Activated CD4-positive, alpha-beta T cell treated with anti-CD3 and anti-CD28 coated beads, Interleukin-2, amount 50 U/mL, for 4 hours (primary cell): ENCODE measurements at places on chromosomes 12 and 14.

DNA sequence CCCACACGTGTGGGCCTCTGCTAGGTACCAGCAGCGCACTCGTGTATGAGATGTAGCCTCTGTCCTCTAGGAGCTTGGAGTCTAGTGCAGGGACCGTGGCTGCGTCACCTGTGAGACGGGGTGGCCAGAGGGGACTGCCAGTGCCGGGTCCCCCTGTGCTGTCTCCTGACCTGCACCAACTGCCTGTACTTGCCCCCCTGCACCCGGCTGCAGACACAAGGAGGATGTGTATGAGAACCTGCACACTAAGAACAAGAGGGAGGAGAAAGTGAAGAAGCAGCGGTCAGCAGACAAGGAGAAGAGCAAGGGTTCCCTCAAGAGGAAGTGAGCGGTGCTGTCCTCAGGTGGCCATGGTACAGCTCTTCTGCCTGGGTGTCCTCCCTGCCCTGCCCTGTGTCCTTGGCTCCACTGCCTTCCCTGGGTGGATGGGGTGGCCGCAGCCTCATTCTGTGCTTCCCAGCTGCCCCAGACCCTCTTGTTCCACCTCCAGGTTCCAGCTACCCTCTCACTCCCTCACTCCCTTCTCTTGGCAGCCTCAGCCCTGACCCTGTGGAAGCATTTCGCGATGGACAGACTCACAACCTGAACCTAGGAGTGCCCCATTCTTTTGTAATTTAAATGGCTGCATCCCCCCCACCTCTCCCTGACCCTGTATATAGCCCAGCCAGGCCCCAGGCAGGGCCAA lies 9.6 kb downstream of the PTPN6 start:
- DNase-seq = no peak

DNA sequence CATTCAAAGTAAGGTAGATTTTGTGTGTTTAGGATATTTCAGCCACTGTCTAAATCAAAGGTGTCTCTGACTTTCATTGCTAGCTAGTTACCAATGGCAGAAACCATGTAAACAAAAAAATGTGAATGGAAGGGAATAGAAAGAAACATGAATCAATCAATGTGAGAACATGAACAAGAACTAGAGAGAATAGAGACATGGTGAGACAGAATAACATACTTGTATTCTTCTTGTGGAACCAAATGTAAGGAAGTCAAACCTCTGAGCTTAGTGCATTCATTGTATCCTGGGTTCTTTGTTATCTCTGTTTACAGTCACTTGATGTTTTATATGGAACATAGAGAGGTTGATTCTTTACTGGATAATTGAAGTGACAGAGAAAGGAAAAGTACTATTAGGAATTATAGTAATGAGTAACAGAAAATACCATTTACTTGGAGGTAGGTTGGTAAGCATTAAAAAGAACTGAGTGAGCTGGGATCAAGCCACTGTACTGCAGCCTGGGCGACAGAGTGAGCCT lies 2.6 kb upstream of the WNK1 start:
- DNase-seq = no peak

DNA sequence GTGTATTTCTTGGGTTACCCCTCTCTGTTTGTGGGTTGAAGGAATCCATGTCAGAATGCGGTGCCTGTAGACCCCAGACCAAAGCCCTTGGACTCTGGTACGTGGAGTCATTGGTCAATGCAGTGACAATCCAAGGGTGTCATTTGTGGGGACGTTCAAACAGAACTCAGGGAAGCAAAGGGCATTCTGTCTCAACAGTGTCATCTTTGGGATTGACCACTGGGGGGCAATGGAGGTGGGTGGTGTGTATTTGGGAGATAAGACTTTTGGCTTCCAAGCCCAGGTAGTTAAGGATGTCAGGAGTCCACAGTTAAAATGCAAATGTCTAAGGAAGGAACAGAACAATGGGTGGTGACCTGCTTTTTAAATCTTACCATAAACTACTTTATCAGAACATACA lies 54.6 kb upstream of the CCDC175 start:
- DNase-seq = no peak

GRCh38 chr14:71117839-71118743 lies 210.8 kb downstream of the PCNX1 start:
- DNase-seq = no peak

GRCh38 chr14:24329736-24330135 lies 5.1 kb downstream of the ADCY4 start:
- peak; percentile 27 for DNase-seq

DNA sequence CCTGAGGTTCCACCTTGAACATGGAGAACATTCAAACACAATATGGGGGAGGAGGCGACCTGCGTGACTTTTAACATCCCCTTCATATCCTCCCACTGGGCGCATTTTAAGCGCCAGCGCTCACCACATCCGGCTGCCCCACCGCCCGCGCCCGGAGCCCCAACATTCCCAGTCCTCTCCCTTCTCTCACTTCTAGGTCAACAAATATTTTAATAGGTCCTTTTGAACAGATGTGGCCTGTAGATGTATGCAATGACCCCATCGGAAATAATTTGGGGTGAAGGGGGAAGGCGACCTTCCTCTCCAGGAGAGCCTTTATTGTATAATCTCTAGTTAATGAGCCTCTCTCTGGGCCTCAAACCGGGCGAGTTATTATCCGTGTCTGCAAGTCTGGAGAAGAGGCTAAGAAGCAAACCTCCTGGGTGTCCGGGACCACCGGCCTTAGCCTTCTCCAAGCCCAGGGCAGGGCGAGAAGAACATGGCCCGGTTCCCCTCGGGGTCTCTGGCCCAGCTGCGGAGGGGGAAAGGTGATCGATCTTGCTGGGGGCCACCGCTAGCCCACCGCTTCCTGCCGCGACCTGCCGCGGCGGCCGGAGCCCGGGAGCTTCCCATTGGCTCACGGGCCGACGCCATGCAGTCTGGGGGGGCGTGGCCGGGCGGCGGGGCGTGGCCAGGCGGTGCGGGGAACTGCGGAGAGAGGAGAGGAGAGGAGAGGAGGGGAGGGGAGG lies 83.2 kb upstream of the HMGA2 start:
- DNase-seq = peak; percentile 43

DNA sequence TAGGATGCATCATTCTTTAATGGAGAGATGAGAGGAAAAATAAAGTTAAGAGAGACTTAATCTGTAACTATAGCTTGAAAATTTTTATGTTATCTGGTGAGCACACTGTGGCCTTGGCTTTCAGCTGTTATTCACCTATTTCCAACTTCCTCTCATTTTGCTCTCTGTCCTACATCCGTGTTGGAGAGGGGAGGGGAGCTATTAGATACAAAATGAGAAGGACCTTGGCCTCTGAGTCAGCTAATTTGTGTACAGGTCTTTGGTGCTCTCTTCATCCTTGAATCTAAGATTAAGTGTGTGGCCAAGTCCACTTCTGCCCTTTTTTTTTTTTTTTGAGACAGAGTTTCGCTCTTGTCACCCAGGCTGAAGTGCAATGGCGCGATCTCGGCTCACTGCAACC lies 887 bp upstream of the APOBEC1 start:
- no peak for DNase-seq

GRCh38 chr12:52790427-52791270 lies 5.3 kb downstream of the KRT3 start:
- DNase-seq = no peak

GRCh38 chr12:16789204-16789790 lies 183.3 kb upstream of the LMO3 start:
- DNase-seq = no peak

DNA sequence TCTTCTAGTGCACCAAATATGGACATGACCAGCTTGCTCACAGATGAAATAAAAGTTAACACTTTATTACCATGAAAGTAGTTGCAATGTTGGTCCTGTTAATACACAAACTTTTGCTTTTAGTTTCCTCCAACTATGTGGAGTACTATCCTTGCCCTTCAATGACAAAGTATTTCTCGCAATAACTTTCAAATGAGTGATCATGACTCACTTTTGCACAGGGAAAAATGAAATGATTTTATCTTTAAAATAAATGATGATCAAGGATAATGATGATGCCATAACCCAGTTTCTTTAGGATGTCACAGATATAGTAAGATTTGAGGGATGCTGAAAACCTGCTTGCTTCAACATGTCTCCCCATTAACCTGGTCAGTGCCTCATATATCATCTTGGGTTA lies 254.0 kb upstream of the KITLG start:
- DNase-seq = no peak

DNA sequence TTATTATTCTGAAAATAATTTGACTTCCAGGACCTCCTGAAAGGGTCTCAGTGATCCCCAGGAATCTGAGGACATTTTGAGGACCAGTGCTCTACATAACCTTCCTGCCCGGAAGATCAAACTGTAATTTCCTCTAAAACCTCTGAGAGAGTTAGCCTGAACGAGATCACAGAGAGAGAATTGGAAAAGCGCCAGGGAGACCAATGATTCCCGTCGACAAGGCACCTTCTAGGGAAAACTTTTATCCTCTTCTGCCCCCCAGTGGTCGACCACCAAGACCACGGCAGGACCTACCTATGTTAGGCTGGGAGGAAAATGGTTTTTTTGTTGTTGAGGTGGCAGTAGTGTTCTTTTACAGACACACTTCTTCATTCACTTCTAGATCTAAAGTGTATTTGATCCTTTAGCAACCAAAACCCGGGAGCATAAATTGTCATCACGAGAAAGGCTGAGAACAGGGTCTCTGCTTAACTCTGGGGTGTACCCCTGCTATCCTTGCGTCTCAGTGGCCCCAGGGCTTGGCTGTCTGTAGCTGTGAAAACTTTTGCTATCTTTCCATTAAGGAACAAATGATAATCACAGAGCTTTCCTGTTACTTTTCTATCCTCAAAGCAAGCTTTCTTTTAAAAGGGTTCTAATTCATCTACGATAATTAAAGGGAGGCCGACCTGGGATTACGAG lies 62.9 kb upstream of the NID2 start:
- no peak for DNase-seq

- DNase-seq = no peak
Measured at GRCh38 chr14:22648506-22648905, 4.4 kb upstream of the OR6J1 start.

DNA sequence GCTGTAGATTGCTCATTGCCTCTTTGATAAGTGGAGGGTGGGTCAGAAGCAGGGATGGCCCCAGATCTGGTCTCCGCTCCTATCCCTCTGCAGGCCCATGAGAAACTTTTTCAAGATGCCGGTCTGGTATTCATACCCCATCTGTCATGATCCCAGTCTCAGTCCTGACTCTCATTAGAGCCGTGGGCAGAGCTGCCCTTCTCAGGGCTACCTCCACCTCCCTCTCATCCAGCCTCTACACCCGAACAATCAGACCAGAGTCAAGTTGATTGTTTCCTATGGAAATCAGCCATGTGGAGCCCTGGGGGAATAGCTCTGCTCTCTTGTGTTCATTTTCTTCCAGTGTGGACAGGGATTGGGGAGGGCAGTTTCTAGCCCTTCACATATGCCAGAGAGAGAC lies 45.8 kb downstream of the NEUROD4 start:
- DNase-seq = no peak

- DNase-seq = no peak
Measured at GRCh38 chr12:79717006-79717405, 26.2 kb upstream of the PAWR start.

GRCh38 chr14:64971943-64972791 lies at the start of gene RAB15:
TSS of gene RAB15 (minus strand) at chr14:64972336. CDS start at chr14:64972076, 260 bp downstream.
- DNase-seq = peak; percentile 18

GRCh38 chr14:41604721-41605531 lies 1.8 kb upstream of the LRFN5 start:
- DNase-seq = no peak

- no peak for DNase-seq
Measured at GRCh38 chr12:3177778-3178425, 100.7 kb downstream of the TSPAN9 start.

GRCh38 chr14:104689109-104689880 lies at the start of gene INF2:
TSS of gene INF2 (plus strand) at chr14:104689618. CDS start at chr14:104701366, 11,748 bp downstream.
- DNase-seq = peak; percentile 35

DNA sequence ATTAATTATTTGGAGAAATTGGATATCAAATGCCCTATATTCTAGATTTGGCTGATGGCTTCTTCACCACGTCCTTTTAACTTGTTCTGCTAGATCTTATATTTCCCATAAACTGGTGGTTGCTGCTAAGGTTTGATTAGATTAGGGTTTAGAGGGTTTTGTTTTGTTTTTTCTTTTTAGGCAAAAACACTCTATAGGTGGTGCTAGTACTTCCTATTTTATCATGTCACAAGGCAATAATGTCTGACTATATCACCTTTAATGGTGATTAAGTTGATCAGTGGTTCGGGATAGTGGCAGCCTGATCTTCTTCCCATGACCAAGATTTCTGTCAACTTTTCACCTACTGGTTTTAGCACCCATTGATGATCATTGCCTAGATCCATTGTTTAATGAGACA lies 455.1 kb downstream of the RAD51B start:
- DNase-seq = no peak

- DNase-seq = no peak
Measured at GRCh38 chr12:22340143-22340542, 5.6 kb upstream of the ST8SIA1 start.

GRCh38 chr14:75572104-75572503 lies 6.3 kb upstream of the FLVCR2 start:
- no peak for DNase-seq

GRCh38 chr12:27207615-27208413 lies 36.3 kb upstream of the STK38L start:
- no peak for DNase-seq

GRCh38 chr14:92121207-92121669 lies 268 bp downstream of the NDUFB1 start:
- DNase-seq = no peak

DNA sequence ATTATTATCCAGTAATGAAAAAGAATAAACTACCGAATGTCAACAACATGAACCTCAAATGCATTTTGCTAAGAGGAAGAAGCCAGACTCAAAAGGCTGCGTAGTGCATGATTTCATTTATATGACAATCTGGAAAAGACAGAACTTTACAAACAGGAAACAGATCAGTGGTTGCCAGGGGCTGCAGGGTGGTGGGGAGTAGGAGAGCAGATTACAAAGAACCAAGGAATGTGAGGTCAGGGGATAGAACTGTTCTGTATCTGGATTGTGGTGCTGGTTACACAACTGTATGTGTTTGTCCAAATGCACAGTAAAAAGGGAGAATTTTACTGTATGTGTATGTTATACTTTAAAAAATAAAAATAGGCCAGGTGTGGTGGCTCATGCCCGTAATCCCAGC lies 89.7 kb upstream of the MYL2 start:
- no peak for DNase-seq

GRCh38 chr12:132012919-132013568 lies 63.3 kb downstream of the EP400 start:
- no peak for DNase-seq

GRCh38 chr14:92930737-92931602 lies 8.0 kb downstream of the CHGA start:
- no peak for DNase-seq

- no peak for DNase-seq
Measured at GRCh38 chr14:46999661-47000060, 348.1 kb upstream of the RPL10L start.

GRCh38 chr12:92600052-92600451 lies 102.7 kb upstream of the PLEKHG7 start:
- no peak for DNase-seq

- DNase-seq = no peak
Measured at GRCh38 chr12:80352474-80352873, 91.6 kb upstream of the PTPRQ start.

- peak; percentile 31 for DNase-seq
Measured at GRCh38 chr12:49019443-49020324, 1.1 kb upstream of the PRKAG1 start.
